ENCODE measurements at places on chromosomes 7 and 10. TPM values are rescaled to one million over a fixed set of nuclear protein-coding genes. Genes with fewer than 3 reads are reported as not detected.
A peak's percentile ranks its signal among the peaks of the same experiment; 100 is the strongest.

GPR22 gene
- polyA plus RNA-seq = 0.15 TPM

GRCh38 chr7:2927592-2927991, 83.5 kb upstream of the GNA12 start:
- DNase-seq = no peak

GRCh38 chr7:75762350-75762917, 9.6 kb downstream of the CCL26 start:
- DNase-seq = peak; percentile 61

GRCh38 chr10:60314069-60314940, 75.4 kb downstream of the ANK3 start:
- no peak for DNase-seq

EVX1 gene
- 0.07 TPM for polyA plus RNA-seq

DNA sequence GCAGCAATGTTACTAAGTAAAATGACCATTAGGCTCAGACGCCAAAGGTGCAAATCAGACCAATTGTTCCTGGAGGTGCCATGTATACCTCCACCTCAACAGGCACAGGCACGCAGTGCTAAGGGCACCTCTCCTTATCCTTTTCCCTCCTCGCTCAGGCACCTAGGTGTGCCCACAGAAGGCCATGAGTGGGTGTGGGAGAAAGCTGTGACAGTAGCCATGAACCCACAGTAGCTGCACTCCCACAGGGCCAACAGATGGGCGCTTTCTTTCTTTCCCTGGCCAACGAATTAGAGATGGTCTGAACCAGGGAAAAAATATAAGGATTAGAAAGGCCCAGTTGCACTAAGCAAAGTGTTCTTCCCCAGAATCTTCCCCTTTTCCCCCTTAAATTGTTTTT, 15.5 kb upstream of the TNS3 start:
- DNase-seq = no peak

OR2A12 gene
- polyA plus RNA-seq = 0.05 TPM

DNA sequence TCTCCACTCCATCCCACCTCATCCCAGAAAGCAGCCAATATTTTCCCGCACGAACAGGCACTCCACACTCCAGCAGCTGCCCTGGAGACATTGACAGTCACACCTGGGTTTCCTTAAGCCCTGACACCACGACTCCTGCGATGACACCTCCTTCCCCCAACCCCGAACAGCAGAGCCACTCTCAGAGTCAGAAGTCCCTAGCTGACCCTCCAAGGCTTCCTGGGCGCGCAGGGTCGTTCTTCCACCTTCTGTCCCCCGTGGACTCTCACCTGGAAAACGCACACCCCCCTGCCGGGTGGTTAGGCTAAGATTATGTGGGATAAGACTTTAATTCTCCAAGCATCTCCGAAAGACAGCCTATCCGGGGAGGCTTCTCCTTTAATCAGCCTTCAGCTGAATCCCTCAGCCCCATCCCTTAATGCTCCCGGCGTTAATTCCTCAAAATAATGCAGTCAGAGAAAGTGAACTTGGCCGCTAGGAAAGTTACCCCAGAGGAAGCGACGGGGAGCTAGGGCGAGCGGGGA, 1.1 kb downstream of the DENND11 start:
- peak; percentile 13 for DNase-seq

CLRN3 gene
- polyA plus RNA-seq = 22.5 TPM

GRCh38 chr7:112788778-112789343, 1.3 kb downstream of the TMEM168 start:
- DNase-seq = no peak

DNA sequence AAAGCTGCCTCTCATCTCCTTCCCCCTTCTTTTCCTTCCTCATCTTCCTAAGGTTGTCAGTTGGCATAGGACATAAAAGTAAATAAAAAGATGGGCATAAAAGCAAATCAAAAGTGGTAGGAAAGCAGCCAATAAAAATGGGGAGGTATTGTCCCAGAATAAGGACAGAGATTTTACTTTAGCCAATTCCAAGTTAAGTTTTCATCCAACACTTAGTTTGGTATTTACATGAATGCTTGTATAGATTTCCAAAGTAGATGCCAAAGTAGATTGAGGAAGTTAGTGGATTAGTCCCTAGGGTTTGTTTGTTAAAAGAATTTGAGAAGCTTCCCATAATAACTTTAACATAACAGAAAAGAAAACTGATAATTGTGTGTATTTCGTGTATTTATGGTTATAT, 33.7 kb downstream of the HDAC9 start:
- DNase-seq = no peak

PNLIPRP1 gene
- polyA plus RNA-seq = 0.13 TPM

DNA sequence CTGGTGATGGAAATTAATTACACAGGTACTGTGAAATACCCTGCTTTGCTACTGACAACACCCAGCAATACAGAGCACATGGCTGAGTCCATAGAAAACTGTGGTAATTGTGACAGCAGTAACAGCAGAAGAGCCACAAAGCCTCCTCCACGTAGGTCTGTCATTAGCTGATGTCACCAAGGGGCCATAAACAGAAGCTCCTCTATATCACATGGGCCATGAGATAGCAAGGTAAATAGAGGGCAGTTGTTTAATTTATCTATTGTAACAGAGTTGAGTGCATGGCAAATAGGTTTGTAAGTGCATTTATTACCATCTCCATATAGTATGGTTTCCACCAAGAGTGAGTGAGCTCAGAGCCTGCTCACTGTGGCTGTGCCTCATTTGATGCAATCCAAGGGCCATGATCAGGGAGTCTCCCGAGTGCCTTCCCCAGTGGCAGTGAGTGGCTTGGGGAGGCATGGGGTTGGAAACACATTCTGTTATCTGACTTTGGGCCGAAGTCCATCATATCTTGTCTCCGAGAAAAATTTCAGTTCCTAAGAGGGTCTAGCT, 281.2 kb downstream of the SKAP2 start:
- no peak for DNase-seq

BICC1 gene
- 98.1 TPM for polyA plus RNA-seq

DNA sequence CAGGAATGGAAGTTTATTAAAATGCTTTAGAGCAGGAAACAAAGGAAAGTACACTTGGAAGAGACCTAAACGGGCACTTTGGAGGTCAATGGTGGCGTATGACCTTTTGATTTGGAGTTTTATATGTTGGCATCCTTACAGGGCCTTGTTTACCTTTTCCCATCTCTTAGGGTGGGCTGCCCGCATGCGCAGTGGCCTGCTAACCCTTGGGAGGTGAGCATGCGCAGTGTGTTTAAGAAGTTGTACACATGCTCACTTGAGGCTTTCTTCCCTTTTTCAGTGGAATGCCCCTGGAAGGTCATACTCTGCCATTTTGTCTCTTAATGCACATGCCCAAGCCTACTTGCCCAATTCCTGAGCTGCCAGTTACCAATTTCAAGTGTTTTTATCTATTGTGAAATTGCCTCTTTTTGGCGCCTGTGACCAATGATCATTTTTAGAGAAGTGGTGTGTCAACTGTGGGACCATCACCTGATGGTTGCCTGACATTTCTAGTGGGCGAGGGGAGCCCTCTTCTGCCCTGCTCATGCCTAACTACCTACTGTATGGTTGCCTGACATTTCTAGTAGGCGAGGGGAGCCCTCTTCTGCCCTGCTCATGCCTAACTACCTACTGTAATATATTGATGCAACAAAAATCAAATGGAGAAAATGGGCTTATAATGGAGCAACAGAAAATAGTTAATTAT, 138.0 kb downstream of the PPP1R9A start:
- DNase-seq = no peak

DNA sequence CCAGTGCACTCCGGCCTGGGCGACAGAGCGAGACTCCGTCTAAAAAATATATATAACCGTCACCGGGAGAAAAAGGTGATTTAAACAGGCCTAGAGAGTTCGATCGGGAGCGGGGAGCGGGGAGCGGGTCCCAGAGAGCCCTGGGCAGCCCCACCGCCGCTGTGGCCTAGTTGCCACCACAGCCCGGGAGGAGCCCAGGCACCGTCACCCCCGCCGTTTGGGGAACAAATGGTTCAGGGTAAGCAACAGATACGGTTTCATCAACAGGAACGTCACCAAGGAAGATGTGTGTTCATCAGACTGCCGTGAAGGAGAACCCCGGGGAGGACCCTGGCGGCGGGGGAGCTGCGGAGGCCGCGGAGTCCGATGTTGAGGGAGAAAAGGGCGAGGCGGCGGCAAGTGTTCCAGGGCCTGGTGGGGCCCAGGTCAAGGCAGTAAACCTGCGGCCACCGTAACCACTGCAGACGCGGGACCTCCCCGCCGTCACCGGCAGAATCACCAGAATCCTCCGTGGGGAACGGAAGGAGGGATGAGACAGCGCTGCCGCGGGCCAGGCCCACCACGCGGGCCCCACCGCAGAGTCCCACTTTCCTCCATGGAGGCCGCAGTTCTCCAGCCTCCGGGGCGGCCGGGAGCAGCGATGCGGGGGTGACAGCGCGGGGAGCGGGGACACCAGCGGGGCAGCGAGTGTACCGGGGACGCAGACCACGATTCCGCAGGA, 103.4 kb downstream of the GALNT11 start:
- no peak for DNase-seq

RBM48 gene
- 20.3 TPM for polyA plus RNA-seq

GRCh38 chr10:61140765-61141392, 196.9 kb upstream of the RHOBTB1 start:
- DNase-seq = peak; percentile 72

SYCE1 gene
- 0.42 TPM for polyA plus RNA-seq

CPA1 gene
- 1.9 TPM for polyA plus RNA-seq

GRCh38 chr10:109411917-109412316, 511.4 kb downstream of the XPNPEP1 start:
- peak; percentile 47 for DNase-seq

VPS37D gene
- 9.4 TPM for polyA plus RNA-seq

TEX36 gene
- polyA plus RNA-seq = not detected

SEMA3A gene
- 14.5 TPM for polyA plus RNA-seq

GRCh38 chr7:30390736-30391636, 87.6 kb downstream of the NOD1 start:
- DNase-seq = no peak

DNA sequence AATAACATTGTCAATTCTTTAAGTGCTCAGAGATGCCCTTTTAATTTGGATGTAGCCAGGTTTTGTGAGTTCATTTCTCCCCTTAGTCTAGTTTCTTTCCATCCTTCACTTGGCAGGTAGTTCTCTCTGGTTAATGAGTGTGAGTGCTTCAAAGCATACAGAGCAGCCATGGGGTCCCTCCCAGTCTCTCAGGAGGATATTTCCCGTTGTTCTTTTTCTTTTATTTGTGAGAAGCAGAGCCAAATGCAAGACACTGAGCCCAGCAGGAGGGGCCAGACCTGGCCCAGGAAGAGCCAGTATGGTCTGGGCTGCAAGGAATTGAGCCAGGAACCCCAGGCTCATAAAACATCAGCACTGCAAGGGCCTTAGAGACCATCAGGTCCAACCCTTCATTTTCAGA, 52.4 kb downstream of the PLCE1 start:
- DNase-seq = no peak

SMO gene
- polyA plus RNA-seq = 111 TPM

TMEM225B gene
- 2.3 TPM for polyA plus RNA-seq

RBM20 gene
- polyA plus RNA-seq = 5.3 TPM

CCSER2 gene
- 31.4 TPM for polyA plus RNA-seq

ADARB2 gene
- polyA plus RNA-seq = 0.88 TPM

DNA sequence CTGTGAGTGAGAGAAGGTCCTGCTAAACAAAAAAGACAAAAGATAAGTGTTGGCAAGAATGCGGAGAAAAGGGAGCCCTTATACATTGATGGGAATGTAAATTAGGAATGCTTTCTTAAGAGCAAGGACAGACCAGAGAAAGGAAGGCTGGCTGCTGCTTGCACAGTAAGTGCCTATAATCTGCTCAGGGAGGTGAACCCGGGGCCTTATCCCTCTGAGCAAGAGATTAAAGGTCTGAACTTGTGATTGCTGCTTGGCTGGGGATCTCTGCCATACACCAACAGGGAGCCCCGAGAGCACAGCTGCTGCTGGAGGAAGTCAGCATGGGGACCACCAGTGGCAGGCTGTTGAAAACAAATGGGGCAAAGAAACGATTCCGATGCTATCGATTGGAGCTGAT, 32.0 kb upstream of the CRTAC1 start:
- no peak for DNase-seq

- DNase-seq = peak; percentile 92
These were observed 77.4 kb downstream of the PON1 start for GRCh38 chr7:95246831-95247370.

- DNase-seq = peak; percentile 84
These were observed at the start of gene DNMBP for GRCh38 chr10:100009793-100010676. TSS of gene DNMBP (minus strand) at chr10:100009947. CDS start at chr10:99972124, 37,823 bp downstream.

- no peak for DNase-seq
These were observed 229.1 kb upstream of the SHH start for GRCh38 chr7:156041398-156041797.

GRCh38 chr10:3671386-3671955, 113.5 kb downstream of the KLF6 start:
- no peak for DNase-seq

DNA sequence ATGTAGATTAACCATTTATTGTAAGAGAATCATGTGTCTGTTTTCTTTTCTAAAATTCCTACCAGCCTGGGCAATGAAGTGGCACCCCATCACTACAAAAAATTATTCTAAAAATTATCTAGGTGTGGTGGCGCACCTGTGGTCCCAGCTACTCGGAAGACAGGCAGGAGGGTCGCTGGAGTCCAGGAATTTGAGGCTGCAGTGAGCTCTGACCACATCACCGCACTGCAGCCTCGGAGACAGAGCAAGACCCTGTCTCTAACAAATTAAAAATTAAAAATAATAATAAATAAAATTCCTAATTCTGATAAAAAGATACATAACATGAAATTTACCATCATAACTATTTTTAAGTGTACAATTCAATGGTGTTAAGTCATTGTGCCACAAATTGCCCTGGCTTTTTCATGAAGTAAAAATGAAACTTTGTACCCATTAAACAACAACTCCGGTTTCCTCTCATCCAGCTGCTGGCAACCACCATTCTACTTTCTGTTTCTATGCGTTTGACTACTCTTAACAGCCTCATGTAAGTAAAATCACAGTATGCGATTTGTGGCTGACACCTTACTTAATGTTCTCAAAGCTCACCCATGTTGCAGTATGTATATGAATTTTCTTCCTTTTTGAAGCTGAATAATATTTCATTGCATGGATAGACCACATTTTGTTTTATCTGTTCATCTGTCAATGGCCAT, 20.6 kb upstream of the USP6NL start:
- no peak for DNase-seq

FAM131B gene
- 2.1 TPM for polyA plus RNA-seq

GRCh38 chr7:30301751-30302150, 17.4 kb downstream of the ZNRF2 start:
- no peak for DNase-seq

GRCh38 chr7:156906200-156906649, 13.2 kb upstream of the LMBR1 start:
- no peak for DNase-seq

GRCh38 chr10:124653311-124653710, 90.9 kb downstream of the FAM53B start:
- DNase-seq = no peak
